CD8-positive, alpha-beta T cell (primary cell): ENCODE measurements at places on chromosomes 12 and 14.

DNA sequence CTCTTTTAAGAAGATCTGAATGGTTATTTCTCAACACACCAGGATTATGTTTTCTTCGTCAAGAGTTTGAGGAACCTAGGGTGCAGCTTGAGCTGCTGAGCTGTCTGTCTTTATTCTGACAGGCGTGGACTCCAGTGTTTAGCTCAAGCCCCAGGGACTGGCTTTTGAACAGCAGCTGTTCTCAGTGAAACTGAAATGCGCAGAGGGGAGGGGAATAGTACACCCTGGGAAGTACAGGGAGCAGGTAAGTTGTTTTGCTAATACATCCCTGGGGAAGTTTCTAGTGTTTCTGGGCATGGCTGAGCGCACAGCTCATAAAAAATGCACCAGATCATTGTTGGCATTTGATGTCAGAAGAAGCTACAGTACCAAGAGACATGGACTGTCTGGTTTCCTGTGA, 659.8 kb downstream of the DIO2 start:
- DNase-seq, result no peak

- no peak for DNase-seq
These were observed 189.6 kb upstream of the RPL10L start for GRCh38 chr14:46840944-46841720.

DNA sequence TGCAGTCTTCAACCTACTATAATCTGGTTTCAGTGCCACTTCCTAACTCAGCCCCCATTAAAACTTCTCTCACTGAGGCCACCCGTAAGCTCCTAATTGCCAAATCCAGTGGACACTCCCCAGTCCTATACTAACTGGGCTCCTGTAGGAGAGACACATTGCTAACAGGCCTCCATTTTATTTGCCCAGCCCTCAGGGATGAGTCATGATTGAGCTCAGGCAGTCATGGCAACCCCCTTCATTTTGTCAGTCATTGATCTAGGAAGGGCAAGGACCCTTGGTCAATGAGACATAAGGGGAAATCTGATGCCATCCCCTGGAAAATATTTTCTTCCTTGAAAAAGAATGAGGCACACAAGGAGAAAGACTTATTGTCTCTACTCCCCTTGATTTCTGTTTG, 70.1 kb upstream of the HIF1A start:
- DNase-seq, result no peak

GRCh38 chr12:93056971-93057535, 128.0 kb upstream of the EEA1 start:
- no peak for DNase-seq

DNA sequence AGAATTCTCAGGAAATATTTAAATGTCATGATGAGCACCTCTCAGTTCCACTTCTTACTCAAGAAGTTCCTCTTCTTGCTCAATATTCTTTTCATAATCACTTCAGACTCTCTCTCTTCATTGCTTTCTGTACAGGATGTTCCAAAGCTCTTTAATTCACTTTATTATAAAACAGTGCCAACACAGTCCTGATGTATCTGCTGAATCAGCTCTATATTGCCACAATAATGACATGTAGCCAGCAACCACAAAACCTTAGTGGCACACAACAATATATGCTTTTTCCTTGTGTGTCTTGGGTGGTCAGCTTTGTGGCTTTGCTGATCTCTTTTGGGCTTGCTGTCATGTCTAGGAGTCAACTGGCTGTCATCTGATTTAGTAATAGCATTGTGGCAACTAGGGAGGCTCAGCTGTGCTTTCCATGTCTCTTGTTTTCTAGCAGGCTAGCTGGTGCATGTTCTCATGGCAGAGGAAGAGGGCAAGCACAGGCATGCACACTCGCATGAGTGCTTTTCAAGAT, 52.8 kb upstream of the SLC2A13 start:
- no peak for DNase-seq

DNA sequence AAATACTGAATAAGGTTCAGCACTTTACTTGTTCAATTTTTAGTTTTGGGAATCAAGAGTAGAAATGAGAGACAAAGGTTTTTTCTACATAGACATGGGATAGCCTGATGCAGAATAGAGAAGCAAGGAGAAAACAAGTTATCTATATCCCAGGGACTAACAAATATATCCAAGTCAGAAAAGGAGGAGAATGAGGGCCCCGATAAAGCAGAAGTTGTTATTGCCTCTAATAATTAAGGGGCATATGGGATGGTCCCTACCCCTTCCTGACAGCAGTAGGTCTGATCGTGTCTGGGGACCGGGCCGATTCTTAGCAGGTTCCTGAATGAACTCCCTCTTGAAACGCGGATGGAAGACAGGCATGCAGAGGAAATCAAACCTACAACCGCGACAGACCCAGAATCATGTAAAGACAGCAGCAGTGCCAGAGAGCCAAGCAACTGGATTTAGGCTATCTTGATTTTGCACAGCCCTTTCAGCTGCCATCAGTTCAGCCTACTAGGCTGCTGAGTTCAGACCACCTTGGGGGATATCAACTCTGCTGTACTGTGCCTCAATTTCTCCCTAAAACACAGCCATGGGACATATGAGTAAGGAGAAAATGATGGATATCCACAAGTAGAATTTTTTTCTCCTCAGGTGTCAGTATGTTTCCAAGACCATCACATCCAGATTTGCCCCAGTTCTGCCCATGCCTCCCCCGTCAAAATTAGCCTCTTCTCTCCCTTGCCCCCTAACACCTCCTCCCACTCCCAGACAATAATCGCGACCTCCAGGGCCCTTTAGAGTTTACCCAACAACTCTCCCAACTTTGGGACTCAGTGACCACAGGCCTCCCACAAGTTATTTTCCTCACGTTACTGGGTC, 706 bp downstream of the PRMT5 start:
- no peak for DNase-seq

DNA sequence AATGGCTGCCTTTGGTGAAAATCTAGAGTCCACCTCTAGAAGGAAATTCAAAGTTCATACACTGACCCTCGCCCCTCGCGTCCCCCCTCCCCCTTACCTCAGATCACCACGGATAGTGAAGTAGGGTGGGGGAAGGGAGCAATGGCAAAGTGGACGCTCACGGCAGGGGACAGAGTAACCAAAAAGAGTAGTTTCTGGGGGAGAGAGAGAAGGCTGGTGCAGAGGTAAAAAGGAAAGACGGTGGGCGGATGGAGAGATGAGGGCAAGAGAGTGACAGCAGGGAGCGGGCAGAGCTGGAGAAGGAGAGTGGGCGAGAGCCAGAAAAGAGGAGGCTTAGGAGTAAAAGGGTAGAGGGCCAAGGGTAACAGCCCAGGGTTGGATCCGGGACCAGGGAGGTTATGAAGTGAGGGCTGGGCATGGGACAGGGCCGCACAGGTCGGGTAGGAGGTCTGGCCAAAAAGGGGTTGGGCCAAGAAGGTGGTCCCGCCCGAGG, 423 bp downstream of the ALDH6A1 start:
- DNase-seq, result no peak
